Memory B cell (primary cell): ENCODE measurements at places on chromosomes 5 and 9.

DNA sequence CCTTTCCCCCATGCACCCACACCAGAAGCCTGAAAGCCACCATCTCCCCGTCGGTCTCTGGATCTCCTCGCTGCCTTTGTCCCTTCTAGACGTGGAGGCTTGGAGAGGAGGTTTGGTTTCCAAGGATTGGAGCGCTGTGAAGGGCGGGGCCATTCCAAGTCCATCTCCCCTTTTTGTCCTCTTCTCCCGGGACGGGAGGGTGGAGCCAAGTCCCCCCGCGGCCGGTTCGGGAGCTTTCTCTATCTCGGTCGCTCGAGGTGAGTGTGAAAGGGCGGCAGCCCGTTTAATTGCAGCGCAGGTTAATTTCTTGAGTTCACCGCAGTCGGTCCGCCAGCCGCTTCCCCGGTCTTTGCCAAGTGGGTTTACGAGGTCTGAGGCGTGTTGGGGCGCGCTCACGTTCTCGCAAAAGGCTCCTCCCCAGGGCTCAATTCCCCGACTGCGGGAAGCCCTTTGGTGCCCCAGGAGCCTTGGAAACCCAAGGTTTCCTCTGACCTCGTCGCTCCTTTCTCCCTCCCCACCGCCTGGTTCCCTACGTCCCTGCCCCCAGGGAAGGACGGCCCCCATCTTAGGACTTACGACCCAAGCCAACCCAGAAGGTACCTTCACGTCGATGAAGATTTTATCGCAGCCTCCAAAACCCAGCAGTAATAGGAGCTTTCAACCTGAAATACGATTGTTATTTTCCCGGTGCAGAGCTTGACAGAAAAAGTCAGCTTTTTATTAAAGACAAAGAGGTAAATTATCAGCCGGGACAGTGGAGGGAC lies 2.8 kb upstream of the ZNF462 start:
- DNase-seq, result no peak

GRCh38 chr9:117744369-117744768 lies 40.2 kb downstream of the TLR4 start:
- DNase-seq, result no peak

DNA sequence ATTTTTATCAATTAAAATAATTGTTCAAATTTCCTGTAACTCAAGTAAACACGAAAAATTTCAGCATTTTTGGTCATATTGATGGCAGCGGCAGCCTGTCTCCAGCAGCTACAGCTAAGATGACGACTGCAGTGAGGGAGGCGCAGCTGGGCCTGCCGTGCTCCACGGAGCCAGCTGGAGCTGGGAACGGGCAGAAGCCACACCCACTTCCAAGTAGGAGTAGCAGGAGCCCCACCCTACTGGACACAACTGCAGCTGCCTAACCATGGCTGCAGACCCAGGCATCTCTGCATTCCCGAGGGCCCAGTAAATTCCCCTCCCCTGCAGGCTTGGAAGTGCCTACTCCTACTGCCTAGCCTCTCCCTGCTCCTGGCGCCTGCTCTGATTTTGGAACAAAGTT lies 2031.7 kb downstream of the EFNA5 start:
- no peak for DNase-seq

DNA sequence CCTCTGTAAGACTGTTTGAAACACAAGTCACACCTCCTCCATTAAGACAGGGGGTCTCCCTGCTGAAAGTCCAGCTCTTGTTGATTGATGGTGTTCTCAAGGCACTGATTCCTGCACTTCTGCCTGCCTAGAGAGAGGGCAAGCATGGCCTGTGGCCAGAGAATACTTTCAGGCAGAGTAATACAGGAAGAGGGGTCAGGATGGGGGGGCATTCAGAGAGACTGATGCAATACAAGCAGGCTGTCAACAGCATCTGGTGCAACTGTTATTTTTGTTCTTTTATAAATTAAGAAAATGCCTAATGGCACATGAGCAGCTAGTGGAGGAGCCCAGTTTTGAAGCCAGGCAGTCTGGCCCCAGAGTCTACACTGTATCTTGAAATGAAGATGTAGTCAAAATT lies 302.2 kb downstream of the DIRAS2 start:
- DNase-seq, result no peak

GRCh38 chr9:133945977-133946753 lies 46.0 kb downstream of the VAV2 start:
- no peak for DNase-seq

- no peak for DNase-seq
These were observed 15.8 kb downstream of the RNF180 start for GRCh38 chr5:64181440-64181839.

DNA sequence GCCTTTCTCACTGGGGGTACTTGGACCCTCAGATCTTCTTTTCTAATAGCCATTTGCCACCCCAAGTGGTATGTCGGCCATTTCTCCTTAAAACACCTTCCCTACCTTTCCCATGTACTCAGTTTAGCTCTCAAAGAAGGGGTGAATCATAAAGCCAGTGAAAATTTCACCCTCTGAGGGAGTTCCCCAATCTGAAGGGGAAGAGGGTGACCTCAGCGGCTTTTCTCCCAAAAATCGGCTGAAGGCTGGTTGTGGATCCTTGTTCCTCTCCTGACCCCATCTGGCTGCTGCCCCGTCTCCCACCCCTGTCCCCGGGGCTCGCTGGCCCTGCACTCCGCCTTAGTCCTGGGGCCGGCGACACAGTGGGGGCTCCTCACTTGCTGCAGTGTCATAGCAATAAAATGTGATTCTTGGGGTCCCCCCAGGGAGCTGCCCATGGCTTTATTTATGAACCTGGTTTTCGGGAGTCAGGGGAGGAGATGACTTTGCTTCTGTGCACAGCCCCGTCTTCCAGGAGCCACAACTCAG lies 17.3 kb upstream of the LTC4S start:
- DNase-seq, result no peak

DNA sequence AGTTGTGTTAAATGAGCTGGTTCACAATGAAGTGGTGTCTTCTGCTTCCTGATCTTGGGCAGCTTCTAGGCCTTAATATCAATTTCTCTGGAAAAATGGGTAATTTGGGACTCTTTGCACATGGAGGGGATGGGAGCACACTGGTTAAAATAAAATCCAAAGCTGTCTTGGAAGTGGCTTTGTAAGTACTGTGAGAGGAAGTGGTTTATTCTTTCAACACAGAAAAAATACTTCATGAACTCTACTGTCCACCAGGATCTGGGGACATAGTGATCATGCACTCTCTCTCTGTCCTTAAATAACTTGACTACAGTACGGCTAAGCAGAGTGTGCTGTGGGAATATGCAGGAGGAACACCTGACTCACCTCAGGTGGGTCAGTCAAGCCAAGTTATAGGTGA lies 2.4 kb downstream of the PCYOX1L start:
- DNase-seq, result no peak

DNA sequence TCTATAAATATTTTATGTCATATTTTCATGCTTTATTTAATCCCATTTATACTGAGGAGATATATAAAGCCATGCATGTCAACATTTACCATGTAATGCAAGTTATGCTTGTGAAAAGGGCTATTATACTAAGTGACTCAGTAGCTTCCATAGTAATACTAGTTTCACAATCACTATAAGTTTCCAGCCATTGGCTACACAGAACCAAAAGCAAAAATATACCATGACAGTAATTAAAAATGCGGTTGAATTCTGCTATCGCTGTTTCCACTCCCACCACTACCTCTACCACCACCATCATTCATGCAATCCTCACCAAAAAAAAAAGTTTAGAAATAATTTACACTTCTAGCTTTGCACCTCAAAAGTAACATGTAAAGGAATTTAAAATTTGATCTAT lies 60.2 kb downstream of the MLLT3 start:
- no peak for DNase-seq
